ENCODE measurements at places on chromosomes 6 and 20.

DNA sequence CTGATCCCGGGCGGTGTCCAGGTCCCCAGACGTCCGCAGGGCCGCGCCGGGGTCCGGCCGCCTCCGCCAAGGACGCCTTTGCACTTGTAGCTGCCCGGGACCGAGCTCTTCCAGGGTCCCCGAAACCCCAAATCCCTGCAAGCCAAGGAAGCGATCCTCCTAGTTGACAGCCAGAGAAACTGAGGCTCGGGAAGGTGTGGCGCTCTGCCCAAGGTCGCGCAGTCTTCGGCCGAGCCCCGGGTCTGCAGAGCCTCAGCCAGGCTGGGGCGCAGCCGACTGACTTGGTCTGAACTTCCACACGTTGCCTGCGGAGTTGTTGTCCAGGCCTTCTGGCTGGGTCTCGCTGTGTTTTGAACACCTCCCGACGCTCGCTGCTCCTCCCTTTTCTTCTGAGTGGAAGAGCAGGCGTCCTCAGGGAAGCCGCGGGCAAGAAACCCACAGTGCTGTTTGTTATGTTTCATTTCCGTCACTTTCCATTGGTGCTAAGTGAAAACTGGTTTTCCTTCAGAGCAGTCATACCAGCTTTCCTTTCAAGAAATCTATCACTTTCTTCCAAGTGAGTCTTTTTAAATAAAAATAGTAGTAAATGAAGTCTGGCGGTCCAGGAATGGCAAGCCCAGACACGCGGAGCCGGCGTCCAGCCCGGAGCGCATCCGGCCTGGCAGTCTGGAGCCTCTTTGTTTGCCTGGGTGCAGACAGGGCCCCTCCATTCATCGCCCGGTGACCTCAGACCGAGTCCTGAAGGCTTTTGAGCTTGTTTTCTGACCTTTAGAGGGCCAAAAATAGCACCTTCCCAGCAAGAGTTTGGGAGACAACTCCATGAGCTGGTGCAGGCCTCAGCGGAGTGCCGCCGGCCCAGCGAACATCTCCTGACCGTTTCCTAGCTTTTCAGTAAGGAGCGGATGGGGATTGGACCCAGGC lies 698 bp downstream of the FAM210B start:
- DNase-seq: no peak

DNA sequence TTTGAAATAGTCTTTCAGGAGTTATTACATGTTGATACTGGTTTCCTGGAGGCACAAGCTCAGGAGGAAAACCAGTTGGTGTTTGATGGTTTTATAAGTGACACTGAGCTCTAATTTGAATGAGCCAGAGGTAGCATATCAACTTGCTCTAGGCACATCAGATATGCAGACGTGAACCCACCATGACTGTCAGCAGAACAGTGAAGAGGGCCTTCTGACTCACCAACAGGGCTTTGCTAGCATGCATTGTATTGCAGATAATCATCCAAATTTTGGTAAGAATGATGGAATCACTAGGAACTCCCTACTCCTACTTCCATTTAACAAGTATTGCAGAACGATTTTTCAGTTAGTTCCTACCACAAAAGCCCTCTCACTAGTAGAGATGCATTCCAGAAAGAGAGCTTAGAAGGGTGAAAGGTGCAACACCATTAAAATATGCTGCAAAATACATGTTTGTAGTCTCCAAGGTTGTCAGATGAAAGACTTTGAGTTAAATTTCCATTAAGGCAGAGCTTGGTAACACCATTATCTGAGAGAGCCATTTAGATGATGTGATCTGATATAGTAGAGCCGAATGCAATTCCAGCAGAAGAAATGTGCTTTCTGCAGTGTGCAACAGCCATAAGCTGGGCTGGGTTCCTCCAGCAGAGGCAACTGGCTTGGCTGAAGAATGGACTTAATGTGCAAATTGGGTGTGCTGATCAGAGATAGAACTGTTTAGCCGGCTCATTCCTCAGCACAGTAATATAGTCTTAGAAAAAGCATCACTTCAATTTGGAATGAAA lies 968.7 kb upstream of the ADGRB3 start:
- no peak for DNase-seq

- no peak for DNase-seq
These were observed 809 bp upstream of the NOL7 start for GRCh38 chr6:13614126-13614925.

- DNase-seq: no peak
These were observed 29.7 kb downstream of the VEGFA start for GRCh38 chr6:43799551-43800297.

GRCh38 chr6:42396720-42397119 lies 55.0 kb downstream of the TRERF1 start:
- DNase-seq: no peak

DNA sequence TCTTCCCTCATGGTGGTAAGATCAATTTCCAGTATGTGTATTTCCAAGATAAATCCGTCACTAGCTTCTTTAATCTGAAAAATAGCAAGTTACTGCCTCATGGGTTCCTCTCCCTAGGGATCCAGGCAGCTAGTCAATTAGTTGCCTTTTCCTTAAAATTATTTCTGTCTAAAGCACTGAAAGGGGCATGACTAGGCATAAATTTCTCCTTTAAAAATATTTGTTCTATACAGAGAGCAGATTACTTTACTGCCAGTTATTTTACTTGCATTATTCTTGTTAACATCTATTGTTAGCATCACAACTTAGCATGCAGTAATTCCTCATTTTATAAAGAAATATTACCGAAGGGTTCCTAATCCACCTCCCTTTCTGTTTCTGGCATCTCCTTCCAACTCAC lies 1.4 kb downstream of the MTCL3 start:
- no peak for DNase-seq

GRCh38 chr20:49633643-49634042 lies 65.7 kb upstream of the PTGIS start:
- no peak for DNase-seq

GRCh38 chr20:59214606-59215547 lies 51.3 kb downstream of the ZNF831 start:
- no peak for DNase-seq

- no peak for DNase-seq
These were observed 110.5 kb downstream of the SGK1 start for GRCh38 chr6:134207421-134207820.

- no peak for DNase-seq
These were observed 46.9 kb upstream of the TRERF1 start for GRCh38 chr6:42498473-42499128.

- DNase-seq: no peak
These were observed 1.1 kb upstream of the PREX1 start for GRCh38 chr20:48828734-48829460.

DNA sequence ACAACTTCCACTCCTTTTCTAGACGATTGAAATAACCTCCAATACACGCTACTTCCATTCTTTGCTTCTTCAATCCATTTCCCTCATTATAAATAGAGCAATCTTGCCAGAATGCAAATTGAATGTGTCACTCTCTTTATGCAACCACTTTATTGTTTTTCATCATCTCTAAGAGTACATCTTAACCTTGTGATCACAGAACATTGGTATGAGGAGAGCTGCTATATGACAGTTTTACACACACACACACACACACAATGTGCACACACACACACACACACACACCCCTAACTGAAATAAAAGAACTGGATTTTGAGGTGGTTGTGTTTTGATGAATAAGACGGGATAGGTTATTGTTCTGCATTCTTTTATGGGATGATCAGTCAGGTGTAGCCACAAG lies 187.0 kb downstream of the HDGFL1 start:
- no peak for DNase-seq

DNA sequence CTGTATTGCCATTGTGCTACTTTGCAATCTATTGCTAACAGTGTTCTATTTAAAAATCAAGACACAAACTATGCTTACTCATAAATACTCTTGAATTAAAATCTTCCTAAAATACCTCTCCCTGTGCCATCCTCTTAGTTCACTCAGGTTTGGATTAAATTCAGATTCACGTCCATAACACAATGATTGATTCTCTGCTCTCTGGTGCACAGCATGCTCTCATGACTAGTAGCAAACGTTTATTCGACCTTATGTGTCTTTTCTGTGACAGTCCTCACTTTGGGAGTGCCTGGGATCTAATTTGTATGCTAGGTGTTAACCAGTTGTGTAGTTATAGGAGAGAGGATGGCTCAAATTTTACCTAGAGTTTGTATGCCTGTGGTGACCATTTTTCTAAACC lies 270.4 kb upstream of the FKBP1C start:
- no peak for DNase-seq

- DNase-seq: no peak
These were observed 85.3 kb upstream of the SLC22A23 start for GRCh38 chr6:3542032-3542640.

- no peak for DNase-seq
These were observed 109.7 kb upstream of the STMND1 start for GRCh38 chr6:16991981-16992629.

DNA sequence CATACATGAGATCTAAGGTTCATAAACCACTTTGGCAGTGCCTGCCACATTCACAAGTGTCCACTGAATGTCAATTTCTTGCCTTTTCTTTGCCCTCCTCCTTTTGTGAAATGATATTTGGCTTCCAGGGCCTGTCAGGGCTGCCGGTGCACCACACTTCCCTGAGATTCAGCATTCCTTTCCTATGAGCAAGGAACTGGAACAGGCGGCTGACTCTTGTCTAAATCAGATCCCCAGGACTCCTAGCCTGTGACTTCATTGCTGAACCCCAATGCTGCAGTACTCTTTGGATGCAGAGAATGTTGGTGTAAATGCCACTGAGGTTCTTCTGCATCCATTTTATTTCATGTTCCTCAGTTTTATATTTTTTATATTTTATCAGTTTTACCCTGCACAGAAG lies 172.2 kb downstream of the ARID1B start:
- DNase-seq: no peak

DNA sequence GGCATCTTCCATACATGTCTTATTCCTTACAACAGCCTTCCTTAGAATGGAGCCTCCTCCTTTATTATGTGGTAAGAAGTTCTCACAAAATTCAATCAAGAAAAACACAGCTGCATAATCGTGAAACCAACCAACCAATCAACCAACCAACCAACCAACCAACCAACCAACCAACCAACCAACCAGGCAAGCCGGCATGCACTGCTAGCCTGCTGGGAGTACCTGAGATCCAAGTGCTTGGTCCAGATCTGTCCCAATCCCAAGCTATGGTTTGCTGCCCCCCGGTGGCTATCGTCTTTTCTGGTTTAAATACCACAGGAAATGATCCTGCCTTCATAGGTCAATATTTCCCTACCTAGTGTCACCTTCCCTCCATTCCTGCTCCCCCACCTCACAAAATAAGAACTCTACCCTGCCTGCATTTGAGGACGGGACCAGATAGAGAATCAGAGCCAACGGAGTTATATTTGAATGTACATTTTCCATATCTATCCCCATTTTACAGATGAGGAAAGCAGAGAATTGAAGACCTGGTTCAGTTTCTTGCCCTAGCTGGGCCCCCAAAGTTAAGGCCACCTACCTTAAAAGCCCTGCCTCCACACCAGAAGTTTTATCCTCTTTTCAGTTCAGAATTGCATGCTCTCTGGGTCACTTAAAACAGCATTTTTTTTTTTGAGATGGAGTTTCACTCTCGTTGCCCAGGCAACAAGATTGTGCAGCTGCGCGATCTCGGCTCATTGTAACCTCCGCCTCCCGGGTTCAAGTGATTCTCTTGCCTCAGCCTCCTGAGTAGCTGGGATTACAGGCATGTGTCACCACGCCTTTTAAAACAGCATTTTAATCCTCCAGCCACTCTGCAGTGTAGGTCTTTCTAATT lies 27.1 kb downstream of the RAB44 start:
- DNase-seq: peak; percentile 15

- DNase-seq: no peak
These were observed 1.0 kb downstream of the CABLES2 start for GRCh38 chr20:62405981-62406513.

- no peak for DNase-seq
These were observed 381.7 kb upstream of the JARID2 start for GRCh38 chr6:14863902-14864850.

DNA sequence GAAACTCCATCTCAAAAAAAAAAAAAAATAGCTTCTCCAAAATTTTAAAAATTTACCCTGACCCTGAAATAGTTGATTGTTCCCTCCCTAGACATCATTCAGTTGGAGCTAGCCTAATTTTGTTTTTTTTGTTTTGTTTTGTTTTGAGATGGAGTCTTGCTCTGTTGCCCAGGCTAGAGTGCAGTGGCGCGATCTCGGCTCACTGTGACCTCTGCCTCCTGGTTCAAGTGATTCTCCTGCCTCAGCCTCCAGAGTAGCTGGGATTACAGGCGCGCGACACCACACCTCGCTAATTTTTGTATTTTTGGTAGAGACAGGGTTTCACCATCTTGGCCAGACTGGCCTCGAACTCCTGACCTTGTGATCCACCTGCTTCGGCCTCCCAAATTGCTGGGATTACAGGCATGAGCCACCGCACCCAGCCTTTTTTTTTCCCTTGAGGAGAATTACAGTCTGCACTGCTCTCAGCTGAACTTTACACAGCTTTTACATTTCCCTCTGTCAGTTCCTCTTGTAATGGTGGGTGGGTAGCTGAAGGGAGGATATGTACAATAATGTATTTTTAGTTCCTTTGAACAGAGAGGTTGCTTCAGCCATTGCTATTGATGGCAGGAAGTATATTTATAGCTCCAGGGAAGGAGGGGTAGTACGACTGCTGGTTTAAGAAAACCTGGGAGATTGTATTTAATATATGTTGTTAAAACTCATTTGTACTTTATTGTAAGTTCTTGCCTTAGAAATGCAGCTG lies 27.7 kb downstream of the PTPRA start:
- no peak for DNase-seq

- DNase-seq: no peak
These were observed 202.8 kb downstream of the BTBD9 start for GRCh38 chr6:38436726-38437465.

- no peak for DNase-seq
These were observed 52.3 kb downstream of the SLC22A3 start for GRCh38 chr6:160400446-160400845.

DNA sequence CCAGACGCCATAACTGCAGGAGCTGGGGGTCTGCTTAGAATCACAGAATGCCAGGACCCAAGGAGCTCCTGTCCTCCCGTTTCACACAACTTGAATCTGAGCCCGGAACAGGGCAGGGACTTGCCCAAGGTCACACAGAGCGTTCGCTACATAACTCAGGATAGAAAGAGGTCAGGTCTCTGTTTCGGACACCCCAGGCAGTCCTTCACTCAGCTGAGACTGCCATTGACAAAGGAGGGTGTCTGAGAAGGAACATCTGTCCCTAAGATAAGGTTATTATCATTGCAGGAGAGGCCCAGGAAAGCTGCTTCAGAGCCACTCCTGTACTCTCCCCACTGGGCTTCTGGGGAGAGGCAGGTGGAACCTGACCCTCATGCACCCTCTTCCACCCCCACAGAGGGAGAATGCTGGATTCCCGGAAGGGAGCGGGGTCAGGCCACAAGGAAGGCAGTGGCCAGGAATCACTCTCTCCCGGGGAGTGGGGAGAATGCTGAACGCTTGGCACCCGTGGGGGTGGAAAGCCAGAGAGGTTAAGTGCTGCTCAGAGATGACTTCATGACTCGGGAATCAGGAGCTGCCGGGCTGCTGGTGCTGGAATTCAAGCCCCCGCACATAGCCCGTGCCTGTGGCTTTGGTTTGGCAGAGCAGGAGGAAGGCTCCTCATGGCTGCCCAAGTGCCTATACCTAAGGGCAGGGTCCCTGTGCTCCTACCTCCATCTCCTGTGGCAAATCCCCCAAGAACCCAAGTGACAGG lies 10.7 kb downstream of the SDC4 start:
- no peak for DNase-seq

- DNase-seq: no peak
These were observed 148.4 kb upstream of the BMP5 start for GRCh38 chr6:56023829-56024228.
